ENCODE measurements at places on chromosomes 11 and 22. TPM values are rescaled to one million over a fixed set of nuclear protein-coding genes. Genes with fewer than 3 reads are reported as not detected.
A peak's percentile ranks its signal among the peaks of the same experiment; 100 is the strongest.

GRCh38 chr11:623349-623869 is 1.3 kb downstream of the CDHR5 start:
- H3K27ac ChIP-seq, result no peak overlapping the region
- H3K27me3 ChIP-seq, result peaks cover 5% of the 10 kb centered on the region
- H3K36me3 ChIP-seq, result peaks cover 3% of the 10 kb centered on the region

DNA sequence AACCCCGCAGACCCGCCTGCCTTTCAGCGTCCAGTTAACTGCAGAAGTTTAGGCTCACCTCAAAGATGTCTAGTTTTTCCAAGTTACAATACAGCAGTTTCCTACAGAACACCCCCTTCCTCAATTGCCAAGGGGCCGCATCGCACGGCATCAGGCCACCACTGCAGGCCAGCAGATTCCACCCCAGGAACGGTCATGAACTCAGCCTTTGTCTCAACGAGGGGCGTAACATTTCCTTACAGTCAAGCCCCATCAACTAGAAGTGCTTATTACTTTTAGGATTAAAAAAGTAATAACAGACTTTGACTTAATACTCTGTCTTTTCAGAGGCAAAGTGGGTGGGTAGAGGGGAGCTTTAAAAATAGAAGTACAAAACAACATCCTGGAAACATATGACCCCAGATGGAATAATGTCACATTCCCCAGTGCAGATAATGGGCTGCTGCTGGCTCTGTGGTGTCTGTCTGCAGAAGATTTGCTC is 36.3 kb downstream of the PPP2R1B start:
- no peaks in the 10 kb centered on the region for H3K27me3 ChIP-seq
- no peaks in the 10 kb centered on the region for H3K4me1 ChIP-seq
- H3K27ac ChIP-seq, result no peak overlapping the region
- peaks cover 10% of the 10 kb centered on the region for H3K36me3 ChIP-seq
- DNase-seq, result no peak
- no peak overlapping the region for H3K4me3 ChIP-seq

GRCh38 chr11:105137286-105137685 is 2.3 kb downstream of the CARD18 start:
- H3K27ac ChIP-seq, result no peak overlapping the region
- H3K4me3 ChIP-seq, result no peak overlapping the region
- peaks cover 5% of the 10 kb centered on the region for H3K36me3 ChIP-seq

DNA sequence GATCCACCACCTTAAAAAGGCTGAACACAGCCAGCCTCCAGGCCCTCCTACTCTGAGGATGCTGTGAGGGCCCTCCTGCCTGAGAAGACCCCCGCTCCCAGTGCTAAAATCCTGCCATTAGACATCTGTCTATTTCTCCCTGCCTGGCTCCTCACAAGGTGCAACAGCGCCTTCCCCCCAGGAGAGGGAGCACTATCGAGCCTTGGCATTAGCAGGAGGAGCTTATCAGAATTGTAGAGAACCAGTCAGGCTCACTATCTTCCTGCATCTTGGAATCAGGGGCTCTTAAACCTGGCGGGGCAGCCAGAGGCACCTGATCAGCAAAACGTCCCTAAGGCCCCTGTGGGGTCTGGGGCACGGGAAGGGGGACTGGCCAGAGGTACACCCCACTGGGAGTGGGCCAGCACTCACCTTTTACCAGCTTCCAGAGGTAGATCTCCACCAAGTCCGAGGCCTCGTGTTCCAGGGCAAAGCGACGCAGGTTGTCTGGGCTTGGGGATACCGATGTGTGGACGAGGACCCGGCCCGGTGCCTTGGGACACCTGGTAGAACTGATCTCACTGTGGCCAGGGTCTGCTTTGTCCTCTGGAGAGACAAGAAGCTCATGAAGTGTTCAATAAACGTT is 28.7 kb downstream of the CHRDL2 start:
- peak; percentile 80 for DNase-seq
- no peaks in the 10 kb centered on the region for H3K36me3 ChIP-seq
- no peak overlapping the region for H3K27ac ChIP-seq

DNA sequence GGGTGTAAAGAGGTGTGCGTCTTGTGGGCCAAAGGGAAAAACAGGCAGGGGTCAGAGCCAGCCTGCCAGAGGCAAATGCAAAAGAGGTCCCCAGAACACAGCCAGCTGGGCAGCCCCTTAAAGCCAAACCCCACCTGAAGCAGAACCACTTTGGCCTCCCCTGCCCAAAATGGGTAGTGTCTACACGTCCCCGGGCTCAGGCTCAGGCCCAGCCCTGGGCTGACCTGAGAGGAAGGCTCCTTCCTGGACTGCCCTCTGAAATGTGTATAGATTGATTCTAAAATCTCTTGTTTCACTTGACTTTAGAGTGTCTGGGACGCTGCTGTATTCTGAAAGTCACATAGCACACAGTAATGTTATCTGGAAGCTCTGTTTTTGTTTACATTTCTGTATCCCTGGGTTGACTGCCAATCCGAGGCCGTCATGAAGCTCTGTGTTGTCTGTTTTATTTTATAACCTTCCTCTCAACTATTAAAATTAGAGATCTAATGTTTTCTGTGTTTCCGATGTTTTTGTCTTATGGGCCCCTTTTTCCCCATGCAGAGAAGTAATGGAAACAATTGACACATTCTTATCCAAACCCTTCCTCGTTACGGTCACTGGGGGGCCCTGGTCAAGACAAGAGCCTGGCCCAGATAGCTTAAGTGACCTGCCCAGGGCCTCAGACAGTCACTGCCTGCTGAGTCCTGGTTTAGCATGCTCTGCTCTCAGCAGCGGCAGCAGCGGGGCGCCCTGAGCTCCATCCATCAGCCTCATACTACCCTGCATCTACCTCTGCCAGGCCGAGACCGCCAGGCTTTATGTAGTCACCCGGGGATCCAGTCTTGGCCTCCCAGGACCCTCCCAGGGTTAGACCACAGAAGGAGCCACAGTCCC is 10.1 kb downstream of the OVOL1 start:
- H3K4me1 ChIP-seq, result no peaks in the 10 kb centered on the region
- H3K27me3 ChIP-seq, result no peaks in the 10 kb centered on the region
- DNase-seq, result no peak
- H3K4me3 ChIP-seq, result no peak overlapping the region

- H3K4me1 ChIP-seq, result no peaks in the 10 kb centered on the region
- no peak overlapping the region for H3K27ac ChIP-seq
- H3K36me3 ChIP-seq, result peaks cover 21% of the 10 kb centered on the region
- H3K4me3 ChIP-seq, result no peak overlapping the region
- H3K27me3 ChIP-seq, result no peaks in the 10 kb centered on the region
Observed at GRCh38 chr11:98155696-98156095, 865.1 kb upstream of the CNTN5 start.

MRGPRE gene
- not detected for total RNA-seq

WT1 gene
- total RNA-seq, result 0.15 TPM

RAG1 gene
- total RNA-seq, result 0.70 TPM

TKFC gene
- 59.0 TPM for total RNA-seq

Measured in H9 (cell line).